Naive thymus-derived CD8-positive, alpha-beta T cell (primary cell): ENCODE measurements at places on chromosomes 1 and 21.

GRCh38 chr21:45294509-45295291 lies 7.0 kb upstream of the POFUT2 start:
- no peak for DNase-seq

GRCh38 chr1:228154670-228155571 lies 5.2 kb downstream of the GJC2 start:
- DNase-seq, result no peak

DNA sequence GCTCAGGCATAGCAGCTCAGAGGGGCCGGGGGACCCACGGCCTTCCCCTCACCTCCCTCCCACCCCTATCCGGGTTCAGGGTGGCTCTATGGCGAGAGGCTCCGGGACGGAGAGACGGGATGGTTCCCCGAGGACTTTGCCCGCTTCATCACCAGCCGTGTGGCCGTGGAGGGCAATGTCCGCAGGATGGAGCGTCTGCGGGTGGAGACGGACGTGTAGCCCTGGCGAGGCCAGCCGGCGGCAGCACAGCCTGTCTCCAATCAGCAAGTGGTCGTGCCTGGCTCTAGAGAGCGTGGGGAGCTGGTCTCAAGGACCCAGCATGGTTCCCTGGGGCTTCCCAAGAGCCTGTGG lies 25.9 kb downstream of the ARHGEF16 start:
- DNase-seq, result no peak

DNA sequence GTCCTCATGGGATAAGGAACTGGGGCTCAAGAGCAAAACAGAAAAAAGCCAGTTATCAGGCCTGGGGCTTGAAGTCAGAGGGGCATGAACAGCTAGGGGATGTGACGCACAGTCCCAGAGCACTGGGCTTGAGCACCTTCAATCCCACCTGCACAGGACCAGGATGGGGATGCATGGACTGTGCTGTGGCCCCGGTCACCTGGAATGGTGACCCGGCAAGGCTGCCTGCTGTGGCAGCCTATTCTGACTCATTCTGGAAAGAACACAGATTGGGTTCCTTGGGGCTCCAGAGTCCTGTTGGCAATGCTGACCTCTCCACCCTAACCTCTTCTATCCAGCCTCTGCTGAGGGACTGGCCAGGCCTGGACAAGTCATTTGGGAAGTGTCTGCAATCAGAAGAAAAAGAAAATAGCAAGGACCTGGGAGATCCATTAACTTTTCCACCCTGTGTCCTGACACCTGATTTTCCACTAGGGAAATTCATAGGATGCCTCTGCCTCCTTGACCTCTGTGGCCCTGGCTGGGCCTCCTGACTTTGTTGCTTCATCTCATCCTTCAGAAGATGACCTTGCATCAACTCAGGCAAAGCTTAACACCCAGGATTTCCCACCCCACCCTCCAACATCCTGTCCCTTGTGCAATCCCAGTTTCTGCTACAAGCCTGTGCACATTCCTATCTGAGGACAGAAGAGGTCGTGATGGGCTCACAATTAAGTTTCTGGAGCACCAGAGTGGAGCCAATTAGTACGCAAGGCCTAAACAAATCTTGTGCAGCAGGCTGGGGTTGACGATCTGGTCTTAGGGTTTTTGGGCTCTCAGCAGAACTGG lies 17.9 kb upstream of the FMOD start:
- no peak for DNase-seq

DNA sequence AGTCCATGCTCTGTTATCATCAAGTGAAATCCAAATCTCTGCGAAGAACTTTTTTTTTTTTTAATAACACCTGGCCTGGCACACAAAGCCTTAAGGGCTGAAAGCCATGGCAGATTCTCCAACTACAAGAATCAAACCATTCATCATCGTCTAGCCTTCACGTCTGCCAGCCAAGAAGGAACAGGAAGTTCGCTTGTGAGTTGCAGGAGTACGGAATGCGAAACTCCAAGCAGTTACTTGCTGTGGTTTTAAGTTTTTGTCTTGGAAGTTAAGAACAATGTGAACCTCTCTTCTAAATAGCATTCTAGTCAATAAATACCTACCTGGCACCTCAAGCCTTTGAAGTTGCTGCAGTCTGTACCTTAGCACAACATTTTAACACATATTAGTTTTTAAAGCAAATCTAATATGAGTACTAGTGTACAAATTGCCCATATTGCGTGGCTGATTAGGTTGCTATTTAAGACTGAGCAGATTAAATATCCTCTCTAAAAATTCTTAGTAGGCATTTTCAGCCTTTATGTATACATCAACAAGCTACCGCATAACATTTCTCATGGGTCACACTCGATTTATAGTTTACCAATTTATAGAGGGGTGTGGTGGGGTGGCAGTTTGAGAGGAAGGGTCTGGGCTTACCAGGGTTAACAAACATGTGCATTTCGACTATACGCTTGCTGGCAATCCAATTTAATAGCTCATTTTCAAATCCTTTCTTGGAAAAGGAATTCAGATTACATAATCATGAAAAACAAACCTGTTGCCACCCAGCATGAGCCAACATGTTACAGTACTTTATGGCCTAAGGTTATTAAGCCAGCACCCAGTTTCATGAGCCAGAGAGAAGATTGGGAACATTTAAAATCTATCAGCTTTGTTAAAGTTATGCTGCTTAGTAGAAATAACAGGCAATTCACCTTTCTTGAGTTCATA lies 22.2 kb upstream of the PTPN14 start:
- no peak for DNase-seq
